ENCODE measurements at places on chromosomes 11 and 22.

DNA sequence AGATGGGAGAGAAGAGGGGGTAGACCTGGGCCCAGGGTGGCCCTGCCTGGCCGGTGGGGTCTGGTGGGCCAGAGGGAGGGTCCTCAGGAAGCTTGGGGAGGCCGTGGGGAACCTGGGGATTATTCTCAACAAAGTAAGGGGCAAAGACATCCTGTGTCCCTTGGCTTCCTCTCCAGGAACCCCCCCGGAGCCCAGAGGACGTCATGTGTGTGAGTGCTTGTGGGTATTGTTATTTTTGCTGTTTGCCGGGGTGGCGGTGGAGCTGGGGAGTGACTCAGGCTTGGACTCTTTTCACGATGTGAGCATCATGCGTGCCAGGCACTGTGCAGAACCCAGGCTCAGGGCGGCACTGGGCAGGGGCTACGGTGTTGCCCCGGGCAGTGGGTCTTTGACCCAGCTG, 982 bp upstream of the SHANK3 start:
- no peak for DNase-seq

DNA sequence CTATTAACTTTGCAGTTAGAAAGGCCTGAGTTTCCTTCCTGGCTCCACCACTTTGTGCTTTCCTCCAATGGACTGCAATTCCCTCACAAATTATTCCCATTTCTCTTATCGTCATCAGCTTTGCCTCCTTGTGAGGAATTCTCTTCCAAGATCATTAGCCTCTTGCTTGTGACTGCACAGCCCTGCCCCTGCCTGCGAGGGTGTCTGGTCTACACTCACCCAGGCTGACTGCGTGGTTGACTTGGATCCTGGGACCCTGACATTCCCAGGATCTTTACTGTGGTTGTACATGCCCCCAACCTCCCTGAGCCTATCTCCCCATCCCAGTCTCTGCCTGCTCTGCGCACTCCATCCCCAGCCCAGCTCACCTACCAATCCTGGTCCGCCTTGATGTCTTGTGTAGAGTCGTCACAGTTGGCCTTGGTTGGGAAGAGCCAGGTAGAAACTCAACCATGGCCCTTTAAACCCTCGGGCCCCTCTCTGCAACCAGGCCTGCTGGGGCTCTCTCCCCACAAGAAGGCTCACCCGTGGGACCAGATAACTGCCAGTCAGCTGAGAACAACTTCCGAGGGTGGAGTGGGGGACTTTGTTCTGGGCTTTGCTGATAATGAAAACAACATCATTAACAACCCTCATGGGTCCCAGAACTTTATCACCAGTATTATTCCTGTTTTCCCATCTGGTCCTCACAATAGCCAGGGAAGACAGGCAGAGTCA, at the start of gene OR2AT4:
Gene OR2AT4 (minus strand): TSS at position 421 of the 717 bp plus-strand sequence.
- DNase-seq = no peak

GRCh38 chr11:67345920-67346819, 7.2 kb downstream of the POLD4 start:
- DNase-seq = no peak

- DNase-seq = no peak
Measured at GRCh38 chr11:114064216-114064615, 4.7 kb downstream of the ZBTB16 start.

DNA sequence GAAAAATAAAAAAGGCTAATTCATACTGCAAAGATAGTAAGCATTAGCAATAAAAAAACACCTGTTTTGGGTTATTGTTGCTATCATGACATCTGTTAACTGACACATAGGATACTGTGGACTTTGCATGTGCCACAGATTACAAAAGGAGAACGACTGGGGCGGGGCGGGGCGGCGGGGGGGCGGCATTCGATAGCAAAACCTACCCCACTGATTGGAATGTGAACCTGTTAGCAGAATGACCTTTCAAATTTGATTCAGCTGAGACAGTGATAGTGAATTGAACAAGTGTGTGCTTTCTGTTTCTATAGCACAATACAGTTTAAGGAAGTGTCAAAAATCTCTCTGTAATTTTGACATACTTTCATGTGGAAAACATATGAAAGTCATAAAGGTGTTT, 14.9 kb downstream of the MMP20 start:
- DNase-seq = no peak

DNA sequence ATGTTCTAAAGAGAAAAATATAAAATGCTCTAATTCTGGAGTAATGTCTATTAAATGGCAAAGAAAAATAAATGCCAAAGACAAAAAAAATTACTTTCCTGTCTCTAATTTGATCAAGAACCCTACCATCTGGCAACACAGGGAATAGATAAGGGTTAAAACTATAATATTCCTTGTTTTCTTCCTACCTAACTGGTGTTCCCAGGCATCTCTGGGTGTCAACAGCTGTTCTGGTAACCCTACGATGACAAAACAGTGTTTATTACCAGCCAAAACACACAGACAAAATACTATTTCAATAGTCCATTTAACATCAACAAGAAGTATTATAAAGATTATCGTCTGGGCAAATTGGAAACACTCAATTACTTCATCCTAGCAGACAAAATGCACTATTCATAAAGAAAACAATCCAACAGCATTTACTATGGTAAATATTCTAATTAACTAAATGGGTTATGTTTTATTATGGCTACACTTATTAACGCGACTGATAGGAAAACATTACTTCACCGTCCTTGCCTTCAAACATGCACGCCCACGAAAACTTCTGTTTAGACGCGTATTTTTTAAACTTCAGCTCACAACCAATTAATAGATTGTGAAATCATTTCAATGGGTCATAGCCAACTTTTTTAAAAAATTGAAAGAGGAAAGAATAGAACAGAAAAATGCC, 50.6 kb downstream of the LGR4 start:
- no peak for DNase-seq

- DNase-seq = no peak
Measured at GRCh38 chr11:61742391-61742790, 10.0 kb upstream of the MYRF start.

- peak; percentile 18 for DNase-seq
Measured at GRCh38 chr11:94325681-94326080, 21.3 kb downstream of the IZUMO1R start.
